GM12878 (cell line): ENCODE measurements at places on chromosomes 5 and 9. TPM values are rescaled to one million over a fixed set of nuclear protein-coding genes. Genes with fewer than 3 reads are reported as not detected.

SIT1 gene
- 63.8 and 65.0 TPM in 2 replicates for polyA plus RNA-seq

CHMP5 gene
- 82.5 and 83.8 TPM in 2 replicates for polyA plus RNA-seq

WNK2 gene
- polyA plus RNA-seq, result not detected in 2 replicates

DNA sequence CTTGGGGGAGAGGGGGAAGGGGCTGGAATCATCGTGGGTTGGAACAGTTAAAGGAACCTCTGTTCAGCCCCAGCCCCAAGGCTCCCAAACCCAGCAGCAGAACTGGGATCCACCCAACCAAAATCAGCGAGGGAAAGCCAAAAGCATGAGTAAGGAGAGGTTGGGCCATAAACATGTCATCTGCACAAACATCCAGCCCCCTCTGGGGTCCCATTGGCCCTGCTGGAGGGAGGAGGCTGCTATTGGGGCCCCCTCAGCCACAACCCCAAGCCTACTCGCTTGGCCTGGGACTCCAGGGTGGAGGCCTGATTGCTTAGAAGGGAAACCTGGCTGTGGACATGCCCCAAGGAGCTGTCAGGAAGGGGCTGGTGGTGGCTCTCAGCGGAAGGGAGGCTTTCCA, 154.9 kb downstream of the FGF18 start:
- DNase-seq, result no peak

GRCh38 chr9:131682261-131682660, 57.6 kb downstream of the RAPGEF1 start:
- no peak for DNase-seq

DNA sequence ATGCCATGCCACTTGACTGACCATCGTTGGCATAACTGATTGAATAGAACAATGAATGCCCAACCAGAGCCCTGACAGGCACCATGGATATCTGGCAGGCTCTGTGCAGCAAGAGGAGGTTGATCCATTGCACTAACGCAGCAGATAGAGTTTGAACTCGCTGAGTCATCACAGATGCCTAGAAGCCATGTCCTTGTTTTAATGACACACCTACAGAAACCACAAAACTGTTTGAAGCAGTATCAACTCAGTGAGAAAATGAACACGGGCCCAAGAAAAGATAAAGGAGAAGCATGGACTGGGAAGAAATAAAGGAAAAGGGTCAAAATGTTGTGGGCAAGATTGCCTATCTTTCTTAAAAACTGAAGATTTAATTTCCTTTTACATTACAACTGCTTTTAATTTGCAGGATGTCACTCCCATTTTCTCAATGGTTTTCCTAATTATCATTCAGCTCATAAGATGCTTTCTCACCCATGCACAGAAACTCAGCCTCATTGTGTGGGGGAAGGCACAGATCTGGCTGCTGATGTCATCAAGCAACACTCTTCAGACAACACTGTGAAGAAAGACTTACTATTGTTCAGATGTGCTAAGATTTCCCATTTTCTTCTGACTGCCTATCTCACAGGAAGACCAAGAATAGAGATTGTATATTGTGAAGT, 129.0 kb downstream of the PIK3R1 start:
- no peak for DNase-seq

DNA sequence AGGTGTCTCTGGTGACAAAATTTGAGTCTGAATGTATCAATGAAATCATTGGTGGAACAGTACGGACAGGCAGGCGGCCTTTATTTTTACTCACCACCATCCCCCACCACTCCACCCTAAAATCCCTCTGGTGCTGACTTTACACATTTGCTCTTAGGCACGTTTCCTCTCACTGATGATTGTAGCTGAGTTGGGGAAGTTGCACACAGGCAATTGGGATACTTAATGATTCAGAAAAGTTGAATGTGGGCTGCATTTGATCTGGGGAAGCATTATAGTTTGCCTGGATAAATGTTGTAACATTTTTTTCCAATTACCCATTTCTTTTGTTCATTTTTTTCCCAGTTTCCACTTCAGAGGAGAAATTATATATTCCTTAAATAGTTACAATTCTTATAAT, 658.4 kb downstream of the TLR4 start:
- DNase-seq, result no peak

DNA sequence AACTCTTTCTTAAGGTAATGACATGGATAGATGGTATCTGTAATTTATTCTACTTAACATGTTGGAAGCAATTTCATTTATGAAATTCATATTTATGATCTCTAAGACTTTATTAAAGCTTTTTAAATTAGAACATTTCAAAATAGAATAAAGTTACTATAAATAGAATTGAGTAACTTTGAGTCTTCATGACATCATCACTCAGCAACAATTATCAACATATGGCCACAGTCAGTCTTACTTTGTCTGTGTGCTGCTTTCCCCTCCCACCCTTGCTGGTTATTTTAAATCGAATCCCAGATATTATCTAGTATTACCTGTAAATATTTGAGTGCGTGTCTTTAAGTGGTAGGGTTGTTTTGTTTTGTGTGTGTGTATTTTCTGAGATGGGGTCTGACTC, 65.2 kb downstream of the IPO11 start:
- DNase-seq, result no peak
